ENCODE measurements at places on chromosomes 7 and 10. TPM values are rescaled to one million over a fixed set of nuclear protein-coding genes. Genes with fewer than 3 reads are reported as not detected.

DNA sequence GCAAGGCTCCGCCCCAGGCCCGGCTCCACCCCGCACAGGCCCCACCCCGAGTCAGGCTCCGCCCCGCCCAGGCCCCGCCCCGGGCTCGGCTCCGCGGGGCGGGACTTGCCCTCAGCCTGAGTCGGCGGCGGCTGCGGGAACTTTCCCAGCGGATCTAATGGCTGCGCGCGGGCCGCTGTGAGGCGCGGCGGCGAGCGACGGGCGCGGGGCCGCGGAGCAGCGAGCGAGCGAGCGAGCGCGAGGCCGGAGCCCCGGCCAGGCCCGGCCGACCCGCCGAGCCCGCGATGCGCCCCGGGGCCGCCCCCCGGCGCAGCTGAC, at the start of gene INPP5A:
Gene INPP5A, plus strand, starts transcription at position 104 of the 318 bp plus-strand sequence. CDS start 310 bp downstream, outside the sequence.
- H3K27me3 ChIP-seq: no peaks in the 10 kb centered on the region
- H3K36me3 ChIP-seq: no peaks in the 10 kb centered on the region
- peak within 1 kb of the TSS; percentile 78 for H3K4me3 ChIP-seq
- no peak for DNase-seq

- H3K4me1 ChIP-seq: peaks cover 9% of the 10 kb centered on the region
- H3K27ac ChIP-seq: no peak overlapping the region
- H3K27me3 ChIP-seq: no peaks in the 10 kb centered on the region
- no peaks in the 10 kb centered on the region for H3K36me3 ChIP-seq
- H3K4me3 ChIP-seq: no peak overlapping the region
Measured at GRCh38 chr7:131924857-131925256, 368.4 kb upstream of the PODXL start.

DNA sequence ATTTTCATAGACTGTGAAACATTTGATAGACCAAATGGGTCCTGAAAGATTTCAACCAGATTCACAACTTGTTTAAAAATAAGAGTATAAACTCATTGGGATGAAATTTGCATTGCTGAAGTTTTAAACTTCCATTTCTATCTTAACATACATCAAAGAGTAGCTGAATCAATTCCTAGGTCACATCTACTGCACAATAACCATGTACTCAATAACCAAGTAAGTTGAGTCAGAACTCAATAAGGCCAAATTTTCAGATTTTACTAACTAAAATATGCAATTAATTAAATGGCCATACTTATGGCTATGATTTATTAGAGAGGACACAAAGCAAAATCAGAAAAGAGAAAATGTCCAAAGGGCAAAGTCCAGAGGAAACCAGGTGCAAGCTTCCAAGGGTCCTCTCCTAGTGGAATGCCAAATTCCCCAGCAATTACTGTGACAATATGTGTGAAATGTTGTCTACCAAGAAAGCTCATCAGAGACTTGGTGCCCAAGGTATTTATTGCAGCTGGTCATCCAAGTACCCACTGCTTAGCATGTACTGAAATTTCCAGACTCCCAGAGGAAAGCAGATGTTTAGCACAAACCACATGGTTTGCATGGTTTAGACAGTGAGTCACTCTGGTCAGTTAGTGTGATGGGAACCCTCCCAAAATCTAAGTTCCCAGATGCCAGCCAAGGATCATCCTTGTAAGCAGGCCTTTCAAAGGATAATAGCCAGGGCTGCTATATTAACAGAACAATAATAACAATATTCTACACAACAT, 238.9 kb downstream of the IPMK start:
- H3K4me1 ChIP-seq: peaks cover 13% of the 10 kb centered on the region
- no peaks in the 10 kb centered on the region for H3K27me3 ChIP-seq
- H3K4me3 ChIP-seq: no peak overlapping the region
- H3K27ac ChIP-seq: no peak overlapping the region
- H3K36me3 ChIP-seq: no peaks in the 10 kb centered on the region

Gene HMX3
- total RNA-seq: not detected

Gene ITPRID1
- not detected for total RNA-seq

Gene CCDC136
- 14.4 TPM for total RNA-seq

Gene TRIM50
- not detected for total RNA-seq

Gene TSPAN33
- 6.5 TPM for total RNA-seq
